ENCODE measurements at places on chromosomes 12 and 14.

GRCh38 chr12:47396902-47397663, 308.7 kb downstream of the RPAP3 start:
- DNase-seq: peak; percentile 26

GRCh38 chr14:53881161-53881871, 75.3 kb downstream of the BMP4 start:
- no peak for DNase-seq

DNA sequence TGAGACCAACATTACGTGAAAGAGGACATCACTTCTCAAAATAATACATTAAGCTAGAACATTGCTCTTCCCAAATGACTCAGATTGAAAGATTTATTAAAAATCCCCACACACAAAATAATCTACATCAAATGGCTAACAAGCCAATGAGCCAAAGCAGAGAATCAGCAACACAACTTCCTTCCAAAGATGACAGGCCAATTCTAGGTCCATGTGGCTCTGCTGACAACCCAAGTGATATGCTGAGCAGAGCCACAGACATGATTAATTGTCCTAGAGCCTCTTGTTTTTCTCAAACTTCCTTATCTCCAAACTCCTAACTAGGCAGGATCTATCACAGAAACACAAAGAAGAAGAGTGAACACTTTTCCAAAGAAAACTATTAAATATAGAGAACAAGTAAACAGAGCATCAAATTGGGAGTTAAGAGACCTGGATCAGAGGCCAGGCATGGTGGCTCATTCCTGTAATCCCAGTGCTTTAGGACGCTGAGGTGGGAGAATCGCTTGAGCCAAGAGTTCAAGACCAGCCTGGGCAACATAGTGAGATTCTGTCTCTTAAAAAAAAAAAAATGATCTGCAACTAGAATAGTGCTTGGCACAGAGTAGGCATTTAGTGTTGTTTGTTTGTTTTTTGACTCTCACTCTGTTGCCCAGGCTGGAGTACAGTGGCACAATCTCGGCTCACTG, 38.5 kb downstream of the SENP1 start:
- DNase-seq: no peak

GRCh38 chr14:99325591-99325990, 53.6 kb upstream of the BCL11B start:
- no peak for DNase-seq

Data from activated T-cell treated with anti-CD3 and anti-CD28 coated beads for 4 hours (primary cell).